ENCODE measurements at places on chromosomes 6 and 20.
A peak's percentile ranks its signal among the peaks of the same experiment; 100 is the strongest.

DNA sequence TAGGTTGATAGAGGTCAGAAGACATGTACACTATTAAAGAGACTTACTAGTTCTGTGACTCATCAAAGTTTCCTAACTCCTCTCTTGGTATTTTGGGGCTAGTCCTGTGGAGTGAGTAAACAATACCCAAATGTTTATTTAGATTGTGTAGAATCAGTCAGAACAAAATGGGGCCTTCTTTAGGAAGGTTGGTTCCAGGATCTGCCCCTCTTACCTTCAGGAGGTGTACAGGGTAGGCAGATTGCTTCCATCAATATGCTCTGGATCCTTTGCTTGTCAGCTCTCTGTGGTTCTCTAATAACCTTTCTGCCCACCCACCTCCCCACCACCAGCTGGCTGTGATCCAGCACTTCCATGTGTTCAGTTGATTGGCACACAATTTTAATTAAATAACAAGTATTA, 107.0 kb downstream of the POPDC3 start:
- DNase-seq: no peak

- DNase-seq: peak; percentile 93
Measured at GRCh38 chr6:111559188-111560097, 46.2 kb downstream of the TRAF3IP2 start.

- no peak for DNase-seq
Measured at GRCh38 chr6:37558646-37559045, 59.0 kb upstream of the CCDC167 start.

- DNase-seq: no peak
Measured at GRCh38 chr20:11437611-11438380, 479.9 kb upstream of the BTBD3 start.

- peak; percentile 38 for DNase-seq
Measured at GRCh38 chr6:16511723-16512489, 249.4 kb downstream of the ATXN1 start.

DNA sequence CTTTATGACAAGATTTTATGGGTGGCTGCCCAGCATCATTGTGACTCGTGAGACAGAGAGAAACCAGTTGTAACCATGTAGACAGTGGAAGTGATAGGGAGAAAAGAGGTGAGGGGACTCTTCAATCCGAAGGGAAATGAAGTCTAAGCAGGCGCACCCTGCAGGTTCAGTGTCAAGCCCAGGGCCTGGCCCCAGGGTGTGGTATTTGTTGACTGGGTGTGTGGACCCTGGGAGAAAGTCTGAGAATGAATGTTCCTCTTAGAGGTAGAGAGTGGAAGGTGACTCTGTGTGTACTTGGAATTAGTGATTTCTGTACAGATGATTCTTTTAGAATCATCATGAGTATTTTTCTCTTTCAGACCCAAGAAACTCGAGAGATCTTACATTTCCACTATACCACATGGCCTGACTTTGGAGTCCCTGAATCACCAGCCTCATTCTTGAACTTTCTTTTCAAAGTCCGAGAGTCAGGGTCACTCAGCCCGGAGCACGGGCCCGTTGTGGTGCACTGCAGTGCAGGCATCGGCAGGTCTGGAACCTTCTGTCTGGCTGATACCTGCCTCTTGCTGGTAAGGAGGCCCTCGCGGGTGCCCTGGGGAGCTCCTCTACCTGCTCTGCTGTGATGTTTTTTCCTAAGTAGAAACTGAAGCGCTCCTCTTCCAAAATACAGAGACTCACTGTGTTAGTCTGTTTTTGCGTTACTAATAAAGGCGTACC, 68.0 kb downstream of the PTPN1 start:
- DNase-seq: no peak

- peak; percentile 72 for DNase-seq
Measured at GRCh38 chr6:106069478-106069877, 16.7 kb upstream of the PRDM1 start.

DNA sequence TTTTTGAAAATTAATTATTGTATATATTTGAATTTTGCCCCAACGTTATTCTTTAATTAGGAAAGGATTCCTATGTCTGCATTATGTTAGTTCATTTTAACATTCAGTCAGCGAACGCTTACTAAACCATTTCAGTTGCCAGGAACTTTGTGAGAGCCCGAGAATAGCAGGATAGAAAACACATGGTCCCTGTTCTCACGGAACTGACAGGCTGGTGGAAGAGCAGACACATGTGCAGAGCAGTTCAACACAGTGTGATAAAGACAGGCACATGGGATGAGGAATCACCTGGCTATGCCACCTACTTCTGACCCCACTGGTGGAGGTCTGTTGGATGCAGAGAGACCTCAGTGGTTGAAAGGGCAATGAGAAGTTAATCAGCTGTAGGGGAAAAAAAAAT, 367.2 kb downstream of the EPM2A start:
- DNase-seq: peak; percentile 23

DNA sequence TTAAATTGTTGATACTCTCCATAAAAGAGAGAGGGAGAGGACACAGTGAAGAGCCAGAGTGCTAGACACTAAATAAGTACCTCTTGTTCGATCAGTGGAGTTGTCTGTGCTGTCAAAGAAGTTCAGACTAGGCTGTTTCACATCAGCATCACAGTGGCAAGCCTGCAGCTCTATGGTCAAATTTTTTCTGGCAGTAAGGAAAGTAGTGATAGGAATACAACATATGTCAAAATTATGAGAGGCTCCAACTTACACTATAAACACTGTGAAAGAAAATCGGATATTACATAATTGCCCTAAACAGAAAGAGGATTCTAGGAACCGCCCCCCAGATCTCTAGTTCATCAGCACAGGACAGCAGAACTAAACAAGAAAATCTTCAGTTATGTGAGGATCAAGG, 23.1 kb downstream of the DNAH8 start:
- DNase-seq: peak; percentile 9

- no peak for DNase-seq
Measured at GRCh38 chr6:7169296-7169721, 61.5 kb downstream of the RREB1 start.

DNA sequence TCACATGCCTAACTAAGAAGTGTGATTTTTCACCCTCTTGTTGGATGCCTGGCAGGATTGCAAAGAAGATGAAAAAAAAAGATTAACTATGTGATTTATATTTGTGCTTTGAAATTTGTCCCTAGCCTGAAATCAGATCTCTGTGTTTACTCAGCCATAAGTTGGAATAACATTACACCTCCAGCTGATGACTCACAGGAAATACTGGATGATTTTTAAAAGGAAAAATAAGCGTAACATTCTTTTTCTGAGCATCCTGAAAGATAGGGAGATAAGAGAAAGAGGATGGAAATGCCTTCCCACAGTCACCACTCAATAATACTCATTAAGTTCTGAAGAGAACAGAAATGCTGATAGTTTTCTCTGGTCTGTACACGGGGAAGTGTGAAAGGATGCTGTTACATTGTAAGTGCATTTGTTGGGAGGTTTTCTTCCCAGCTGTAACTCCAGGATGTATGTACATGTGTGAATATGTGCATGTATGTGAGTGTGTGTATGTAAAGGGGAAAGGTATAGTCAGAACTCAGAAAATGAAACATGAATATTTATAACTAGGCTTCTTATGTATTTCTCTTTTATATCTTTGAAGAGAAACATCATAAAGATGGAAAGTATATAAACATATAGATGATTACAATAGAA, 37.4 kb upstream of the RIPPLY2 start:
- DNase-seq: no peak

- DNase-seq: peak; percentile 59
Measured at GRCh38 chr20:47610247-47610944, 108.7 kb downstream of the NCOA3 start.

DNA sequence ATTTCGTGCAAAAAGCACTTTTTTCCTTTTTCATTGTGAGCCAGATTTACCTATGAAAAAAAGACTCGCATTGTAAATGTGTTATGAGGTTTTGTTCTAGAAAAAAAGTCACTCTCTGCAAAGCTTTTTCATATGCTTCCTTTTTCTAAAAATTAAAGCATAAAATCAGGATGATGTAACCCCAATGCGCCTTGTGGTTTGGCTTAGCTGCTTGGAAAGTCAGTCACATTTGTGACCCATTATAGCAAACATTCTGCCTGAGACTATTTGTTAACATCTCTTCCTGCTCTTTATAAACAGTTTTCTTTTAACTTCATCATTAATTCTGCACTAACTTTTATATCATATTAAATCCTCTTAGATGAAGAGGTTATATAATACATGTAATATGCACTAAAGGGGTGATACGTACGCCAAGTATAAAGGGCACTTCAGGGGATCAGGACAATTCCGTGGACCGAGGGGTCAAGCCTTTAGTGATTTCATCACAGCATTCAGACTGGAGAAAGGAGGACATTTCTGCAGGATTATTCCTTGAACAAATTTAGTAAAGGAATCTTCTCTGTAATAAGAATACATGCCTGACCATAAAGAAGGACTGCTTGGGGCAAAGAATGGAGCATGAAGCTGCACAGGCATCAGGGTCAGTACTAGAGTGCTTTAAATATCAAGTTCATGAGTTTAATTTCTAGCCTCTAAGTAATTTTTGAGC, 48.1 kb upstream of the SMLR1 start:
- peak; percentile 47 for DNase-seq

DNA sequence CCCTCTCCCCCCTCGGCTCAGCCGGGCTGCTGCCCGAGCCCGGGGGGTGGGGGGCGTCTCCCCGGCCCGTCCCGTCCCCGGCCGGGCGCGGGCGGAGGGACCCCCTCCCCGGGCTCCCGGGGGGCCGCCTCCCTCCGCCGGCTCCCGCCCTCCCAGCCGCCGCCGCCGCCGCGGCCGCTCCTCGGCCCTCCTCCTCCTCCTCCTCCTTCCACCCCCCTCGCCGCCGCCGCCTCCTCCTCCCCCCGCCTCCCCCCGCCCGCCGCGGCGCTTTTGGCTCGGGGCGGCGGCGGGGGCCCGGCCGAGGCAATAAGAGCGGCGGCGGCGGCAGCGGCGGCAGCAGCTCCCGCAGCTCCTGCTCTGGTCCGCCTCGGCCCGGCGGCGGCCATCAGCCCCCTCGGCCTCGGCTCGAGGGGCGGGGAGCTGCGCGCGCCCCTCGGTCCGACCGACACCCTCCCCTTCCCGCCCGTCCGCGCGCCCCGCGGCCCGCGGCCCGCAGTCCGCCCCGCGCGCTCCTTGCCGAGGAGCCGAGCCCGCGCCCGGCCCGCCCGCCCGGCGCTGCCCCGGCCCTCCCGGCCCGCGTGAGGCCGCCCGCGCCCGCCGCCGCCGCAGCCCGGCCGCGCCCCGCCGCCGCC, 38.7 kb downstream of the GNAS start:
- DNase-seq: no peak

GRCh38 chr20:31842471-31843157, 2.8 kb downstream of the FOXS1 start:
- peak; percentile 86 for DNase-seq

- no peak for DNase-seq
Measured at GRCh38 chr20:49838546-49838945, 25.9 kb downstream of the SLC9A8 start.

GRCh38 chr6:108114841-108115597, 40.5 kb upstream of the OSTM1 start:
- DNase-seq: peak; percentile 55

Measured in umbilical cord (tissue), 2 donors.